ENCODE measurements at places on chromosomes 4 and X.

DNA sequence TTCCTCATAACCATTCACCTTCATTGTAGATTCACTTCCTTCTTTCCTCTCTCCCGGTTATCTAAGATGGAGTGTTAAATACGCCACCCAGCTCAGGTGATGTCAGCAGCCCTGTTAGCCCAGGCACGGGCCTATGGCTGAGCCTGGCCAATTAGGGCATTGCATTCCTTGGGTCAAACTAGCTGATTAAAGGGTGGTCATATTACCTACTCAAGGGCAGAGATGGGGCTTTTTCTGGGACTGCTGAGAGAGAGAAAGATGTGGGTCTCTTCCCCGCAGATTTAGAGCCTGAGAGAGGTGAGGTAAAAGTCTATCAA, 39.9 kb upstream of the AFAP1 start:
- DNase-seq: no peak

GRCh38 chr4:153997516-153997915, 208.6 kb upstream of the SFRP2 start:
- DNase-seq: no peak

DNA sequence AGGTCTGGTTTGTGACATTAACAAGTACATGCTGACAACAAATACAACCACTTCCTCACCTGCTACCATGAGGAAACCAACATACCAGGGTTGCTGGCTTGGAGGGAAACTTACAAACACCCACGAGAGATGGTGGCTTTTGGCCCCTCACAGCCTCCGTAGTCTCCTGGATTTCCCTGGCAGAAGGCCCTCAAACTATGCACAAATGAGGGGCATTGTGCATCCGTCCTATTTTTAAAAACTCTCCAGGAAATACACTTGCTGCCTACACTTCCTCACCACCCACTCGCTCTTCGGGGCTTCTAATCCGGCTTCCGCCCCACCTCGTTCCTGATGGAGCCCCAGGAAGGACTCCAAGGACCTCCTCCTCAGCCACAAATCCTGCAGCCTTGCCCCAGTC, 355.0 kb upstream of the GATB start:
- no peak for DNase-seq

DNA sequence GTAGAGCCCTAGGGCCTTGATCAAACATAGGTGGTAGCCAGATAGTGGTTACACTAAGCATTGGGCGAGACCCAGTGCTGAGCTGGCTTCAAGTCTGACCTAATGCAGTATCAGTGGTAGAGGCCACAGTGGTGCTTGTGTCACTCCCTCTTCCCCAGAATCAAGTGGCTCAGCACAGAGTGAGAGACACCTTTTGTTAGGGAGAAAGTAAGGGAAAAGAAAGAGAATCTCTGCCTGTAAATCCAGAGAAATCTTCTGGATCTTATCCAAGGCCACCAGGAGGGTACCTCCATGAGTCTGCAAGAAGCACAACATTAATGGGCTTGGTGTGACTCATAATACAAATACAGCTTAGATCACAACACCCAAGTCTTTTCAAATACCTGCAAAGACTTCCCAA, 117.7 kb upstream of the SLC6A14 start:
- DNase-seq: no peak

- no peak for DNase-seq
Observed at GRCh38 chr4:121913667-121914066, 38.2 kb downstream of the TRPC3 start.

DNA sequence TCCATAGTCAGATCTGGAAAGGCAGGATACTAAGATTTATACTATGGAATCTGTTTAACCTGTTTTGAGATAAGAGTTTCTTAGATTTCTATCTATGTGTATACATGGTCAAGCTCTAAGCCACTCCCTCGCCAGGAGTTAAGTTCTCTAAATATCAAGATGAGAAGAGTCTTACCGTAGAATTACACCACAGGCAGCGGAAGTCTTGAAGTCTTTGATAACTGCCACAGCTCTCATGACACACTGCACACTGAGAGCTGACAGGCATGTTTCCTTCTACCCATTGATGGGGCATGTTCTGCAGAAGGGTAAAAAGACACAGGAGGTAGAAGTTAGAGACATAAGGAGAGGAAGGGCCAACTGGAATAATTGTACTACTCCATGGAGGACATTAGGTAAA, 67.7 kb downstream of the DGKK start:
- DNase-seq: no peak

- DNase-seq: no peak
Observed at GRCh38 chr4:24226023-24226422, 336.2 kb upstream of the PPARGC1A start.

- no peak for DNase-seq
Observed at GRCh38 chr4:42928582-42928981, 36.1 kb downstream of the GRXCR1 start.

DNA sequence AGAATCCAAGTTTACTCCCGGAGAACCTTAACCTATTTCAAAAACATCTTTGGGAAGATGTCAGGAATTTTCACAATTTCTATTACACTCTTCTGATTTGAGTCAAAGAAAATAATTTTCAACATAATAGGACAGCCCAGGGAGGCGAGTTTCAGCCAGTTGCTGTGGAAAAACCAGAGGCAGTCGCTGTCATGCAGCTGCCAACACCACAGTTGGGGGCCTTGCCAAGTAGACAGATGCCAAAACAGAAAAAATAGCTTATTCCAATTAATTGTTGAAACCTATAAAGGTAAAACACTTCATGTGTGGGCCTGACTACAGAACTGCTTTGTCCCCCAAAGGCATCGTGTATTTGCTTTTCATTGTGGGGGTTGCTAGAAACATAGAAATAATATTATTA, 225.8 kb downstream of the DMD start:
- DNase-seq: no peak

DNA sequence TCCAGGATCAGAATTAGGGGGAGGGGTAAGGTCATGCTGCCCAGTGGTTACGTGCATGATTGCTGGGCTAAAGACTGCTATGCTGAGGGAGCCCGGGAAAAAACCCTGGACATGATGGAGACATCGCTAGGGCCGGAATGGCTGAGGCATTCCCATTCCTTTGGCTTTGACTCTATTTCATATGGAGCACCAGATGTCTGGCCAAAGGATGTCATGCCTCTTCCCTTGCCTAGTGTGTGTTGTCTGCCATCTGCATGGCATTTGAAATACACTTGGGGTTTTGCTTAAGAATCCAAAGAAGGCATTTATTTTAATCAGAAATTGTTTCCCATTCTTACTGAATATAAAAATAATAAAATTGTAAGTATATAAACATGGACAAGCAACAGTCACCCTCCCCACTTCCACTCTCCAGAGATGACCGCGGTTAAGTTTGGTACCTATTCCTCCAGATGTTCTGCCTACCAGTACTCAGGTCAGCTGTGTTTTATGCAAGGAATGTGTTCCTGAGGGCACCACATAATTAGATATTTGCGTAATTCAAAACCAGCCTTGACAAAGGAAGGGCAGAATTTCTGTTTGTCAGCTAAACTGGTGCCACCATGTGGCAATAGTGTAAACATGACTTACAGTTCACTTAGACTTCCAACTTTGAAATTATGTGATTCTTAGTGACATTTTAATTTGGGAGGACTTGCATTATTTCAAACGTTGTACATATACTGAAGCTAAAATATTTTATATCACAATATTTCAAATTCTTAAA, 105.9 kb downstream of the CT47B1 start:
- DNase-seq: no peak

All from cerebellar nuclear complex (tissue), 1 donor.